Lung microvascular endothelial cell (primary cell): ENCODE measurements at places on chromosomes 7 and 10.

DNA sequence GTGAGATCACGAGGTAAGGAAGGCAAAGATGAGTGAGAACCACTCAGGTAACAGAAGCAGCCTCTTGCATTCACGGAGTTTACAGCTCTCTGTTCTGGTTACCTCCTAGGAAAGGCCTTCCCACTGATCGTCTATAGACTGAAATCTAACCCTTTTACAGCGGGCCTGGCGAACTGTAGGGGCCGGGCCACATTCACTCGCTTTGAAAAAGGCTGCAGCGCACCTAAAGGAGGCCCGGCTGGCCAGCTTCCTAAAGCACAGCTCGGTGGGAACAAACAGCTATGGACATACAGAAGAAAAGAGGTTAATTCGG is 565 bp downstream of the ATP5MK start:
- DNase-seq = peak; percentile 37

DNA sequence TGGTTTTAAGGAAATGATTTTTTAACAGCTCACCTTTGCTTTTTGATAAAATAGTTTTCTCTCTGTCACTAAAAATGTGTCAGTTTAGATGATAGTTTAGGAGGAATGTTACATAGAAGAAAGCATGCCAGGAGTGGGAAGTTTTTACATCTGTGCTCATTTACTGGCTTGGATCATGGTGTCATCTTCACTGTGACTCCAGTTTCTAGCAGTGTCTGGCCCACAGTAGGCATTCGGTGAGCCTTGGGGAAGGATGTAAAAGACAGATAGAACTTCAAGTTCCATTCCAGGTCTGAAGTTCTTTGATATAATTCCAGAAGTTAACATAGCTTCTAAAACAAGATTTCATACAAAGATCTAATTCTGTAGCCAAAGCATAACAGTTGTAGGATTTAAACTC is 259.2 kb downstream of the BICC1 start:
- DNase-seq = no peak

DNA sequence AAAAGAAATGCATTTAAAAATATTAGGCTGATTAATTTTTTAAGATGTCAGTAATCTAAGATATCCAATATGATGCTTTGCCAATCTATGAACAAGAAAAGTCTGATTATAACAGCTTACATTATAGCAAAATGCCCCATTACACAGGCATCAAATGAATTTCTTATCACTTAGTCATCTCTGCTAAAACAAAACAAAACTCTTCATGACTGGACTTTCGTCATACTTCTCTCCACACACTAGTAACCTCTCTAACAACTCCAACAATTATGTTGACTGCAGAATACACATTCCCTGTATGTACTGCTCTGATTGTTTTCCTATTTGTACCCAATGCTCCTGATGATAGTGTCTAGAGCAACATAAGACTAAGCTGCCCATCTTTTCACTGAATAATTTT is 3.8 kb upstream of the MKI67 start:
- peak; percentile 62 for DNase-seq

- no peak for DNase-seq
These were observed 529.5 kb upstream of the SEMA3D start for GRCh38 chr7:85716353-85716752.

- no peak for DNase-seq
These were observed 6.4 kb downstream of the SFTPD start for GRCh38 chr10:79942261-79943185.
